Fibroblast of pulmonary artery (primary cell): ENCODE measurements at places on chromosomes 6 and 20.

- DNase-seq, result no peak
These were observed 7.6 kb downstream of the TFAP2C start for GRCh38 chr20:56636716-56637115.

- no peak for DNase-seq
These were observed 511.7 kb upstream of the NOX3 start for GRCh38 chr6:155967322-155967721.

GRCh38 chr20:20184149-20184548 is 131.8 kb downstream of the CFAP61 start:
- DNase-seq, result peak; percentile 7

- DNase-seq, result peak; percentile 66
These were observed 2.9 kb downstream of the FKBP1A start for GRCh38 chr20:1389703-1390580.

- DNase-seq, result no peak
These were observed 1.5 kb downstream of the SLC29A1 start for GRCh38 chr6:44224965-44225305.

GRCh38 chr6:118134736-118135135 is 227.7 kb downstream of the SLC35F1 start:
- no peak for DNase-seq
